ENCODE measurements at places on chromosomes 2 and 18. TPM values are rescaled to one million over a fixed set of nuclear protein-coding genes. Genes with fewer than 3 reads are reported as not detected.

GPR45 gene
- not detected for total RNA-seq

CNDP1 gene
- not detected for total RNA-seq

YES1 gene
- total RNA-seq = 91.6 TPM

ABCG8 gene
- total RNA-seq = not detected

PMS1 gene
- total RNA-seq = 17.8 TPM

SEC11C gene
- 15.5 TPM for total RNA-seq

GALR1 gene
- not detected for total RNA-seq

KCNIP3 gene
- total RNA-seq = 0.13 TPM

Data from aortic smooth muscle cell (primary cell).